HFFc6 (cell line): ENCODE measurements at places on chromosomes 7 and 10.

DNA sequence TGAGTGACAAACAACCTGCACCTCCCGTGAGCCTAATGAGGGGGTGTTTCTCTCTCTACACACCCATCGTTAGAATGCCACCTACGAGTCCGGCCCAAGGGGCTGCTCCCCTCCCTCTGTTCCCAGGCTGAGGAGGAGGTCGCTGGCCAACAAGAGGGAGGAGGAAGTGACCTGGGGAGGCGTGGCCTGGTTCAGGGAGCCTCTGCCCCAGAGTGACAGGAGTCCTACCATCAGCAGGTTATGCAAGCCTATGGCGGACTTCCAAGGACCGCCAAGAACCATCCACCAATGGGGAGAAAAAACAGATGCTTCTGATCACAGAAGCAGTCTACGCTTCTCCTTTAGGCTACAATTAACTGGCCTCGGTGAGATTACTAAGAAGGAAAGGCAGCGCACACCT, 12.3 kb upstream of the EGFR start:
- no peak for DNase-seq

GRCh38 chr10:84588971-84589370, 260.6 kb downstream of the CCSER2 start:
- no peak for DNase-seq

DNA sequence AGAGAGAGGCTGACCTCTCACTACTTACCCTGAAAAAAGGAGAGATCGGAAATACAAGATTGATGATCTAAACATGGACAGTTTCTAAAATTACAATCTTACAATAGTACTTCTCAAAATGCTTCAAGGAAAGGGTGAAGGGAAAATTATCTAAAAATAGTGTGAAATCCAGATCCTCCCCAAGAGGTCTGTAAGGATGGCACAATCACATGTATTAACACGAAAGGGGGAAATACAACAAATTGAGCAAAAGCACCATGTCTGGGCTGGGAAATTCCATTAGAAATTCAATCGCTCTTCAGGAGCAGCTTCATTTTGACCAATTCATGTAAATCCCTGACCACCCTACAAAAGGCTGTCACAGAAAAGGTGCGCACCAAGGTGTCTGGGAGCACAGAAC, 67.0 kb downstream of the PKD1L1 start:
- DNase-seq: no peak

- DNase-seq: no peak
Observed at GRCh38 chr7:121139427-121139826, 150.9 kb downstream of the CPED1 start.

- no peak for DNase-seq
Observed at GRCh38 chr7:30650421-30650808, 31.8 kb downstream of the CRHR2 start.

GRCh38 chr7:102951839-102952238, 39.0 kb downstream of the LRRC17 start:
- no peak for DNase-seq

- no peak for DNase-seq
Observed at GRCh38 chr10:48556065-48556464, 48.8 kb downstream of the ARHGAP22 start.

- DNase-seq: no peak
Observed at GRCh38 chr7:136950331-136950730, 81.9 kb downstream of the CHRM2 start.

- DNase-seq: no peak
Observed at GRCh38 chr7:41882745-41883420, 180.0 kb upstream of the INHBA start.

DNA sequence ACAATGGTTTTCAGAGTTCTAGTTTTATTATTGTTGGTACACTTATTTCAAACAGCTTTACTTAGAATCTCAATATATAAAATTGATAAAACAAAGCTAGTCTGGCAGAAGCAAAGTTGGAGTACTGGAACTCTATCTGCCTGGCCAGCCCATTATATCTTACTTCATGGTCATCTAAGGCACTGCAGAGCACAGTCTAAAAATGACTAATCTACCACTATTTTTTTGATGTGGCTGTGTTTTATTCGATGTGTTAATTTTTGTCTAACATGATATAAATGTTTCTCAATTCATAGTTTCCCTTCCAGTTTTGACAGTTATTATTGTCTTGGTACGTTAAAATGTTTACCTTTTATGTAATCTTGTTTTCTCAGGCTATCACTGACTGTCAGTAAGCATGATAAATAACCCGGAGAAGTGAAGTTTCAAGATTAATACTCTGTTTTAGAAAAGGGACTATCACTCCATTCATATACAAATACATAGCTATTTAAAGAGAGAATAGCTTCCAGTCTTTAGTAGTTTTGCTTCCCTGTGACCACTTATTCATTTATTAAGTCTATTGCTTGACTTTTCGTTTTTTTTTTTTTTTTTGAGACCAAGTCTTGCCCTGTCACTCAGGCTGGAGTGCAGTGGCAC, 60.6 kb upstream of the CSTF2T start:
- DNase-seq: no peak

GRCh38 chr7:75870557-75871161, 8.2 kb upstream of the RHBDD2 start:
- no peak for DNase-seq

DNA sequence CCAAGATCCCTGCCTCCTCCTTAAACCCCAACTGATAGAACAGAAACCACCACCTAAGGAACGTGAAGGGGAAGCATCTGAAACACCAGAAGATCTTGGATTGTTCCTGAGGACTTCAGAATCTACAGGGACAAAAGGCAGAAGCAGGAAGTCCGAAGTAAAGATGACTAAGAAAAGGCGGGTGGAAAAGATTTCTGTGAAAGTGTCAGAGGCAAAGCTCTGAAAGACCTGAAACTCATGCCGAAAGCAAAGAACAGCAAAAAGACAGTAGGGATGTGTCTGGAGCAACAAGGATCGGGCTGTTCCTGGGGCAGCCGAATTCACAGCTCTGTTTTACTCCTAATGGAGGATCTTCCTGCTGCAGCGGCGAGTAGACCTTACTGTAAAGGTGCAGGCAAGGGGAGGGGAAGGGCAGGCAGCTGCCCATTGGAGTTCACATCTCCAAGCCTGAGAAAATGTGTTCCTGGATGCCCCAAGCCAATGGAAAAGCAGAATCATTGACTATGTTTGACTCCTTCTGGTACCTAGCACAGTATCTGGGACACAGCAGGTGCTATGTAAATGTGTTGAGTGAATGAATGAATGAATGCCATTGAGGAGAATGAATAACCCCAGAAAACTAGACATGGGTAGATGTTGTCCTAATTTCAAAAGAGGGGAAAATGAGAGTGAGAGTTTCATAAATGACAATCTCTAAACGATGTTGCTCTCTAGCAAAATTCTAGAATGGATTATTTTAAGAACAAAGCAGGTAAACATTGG, 40.4 kb downstream of the PDIA4 start:
- peak; percentile 33 for DNase-seq

DNA sequence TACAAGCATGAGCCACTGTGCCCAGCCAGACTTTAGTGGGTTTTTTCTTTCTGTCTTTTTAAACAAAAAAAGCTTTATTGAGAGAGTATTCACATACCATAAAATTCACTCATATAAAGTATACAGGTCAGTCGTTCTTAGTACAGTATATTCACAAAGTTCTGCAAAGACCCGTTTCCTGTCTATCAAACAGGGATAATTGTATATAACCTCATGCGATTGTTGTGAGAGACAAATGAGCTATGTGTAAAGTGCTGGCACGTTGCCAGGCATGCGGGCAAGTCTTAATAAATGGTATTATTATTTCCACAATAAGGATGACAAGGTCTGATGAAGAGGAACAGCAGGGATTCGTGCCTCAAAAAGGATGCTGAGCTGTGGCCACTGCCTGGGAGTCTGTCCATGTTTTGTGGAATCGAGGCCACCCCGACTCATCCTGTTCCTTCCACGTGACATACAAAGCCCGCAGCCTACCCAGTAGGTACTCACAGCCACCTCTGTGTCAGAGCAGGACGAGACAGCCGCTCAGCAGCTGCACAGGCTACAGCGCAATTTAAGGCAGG, 51.6 kb downstream of the SMKR1 start:
- DNase-seq: peak; percentile 62

DNA sequence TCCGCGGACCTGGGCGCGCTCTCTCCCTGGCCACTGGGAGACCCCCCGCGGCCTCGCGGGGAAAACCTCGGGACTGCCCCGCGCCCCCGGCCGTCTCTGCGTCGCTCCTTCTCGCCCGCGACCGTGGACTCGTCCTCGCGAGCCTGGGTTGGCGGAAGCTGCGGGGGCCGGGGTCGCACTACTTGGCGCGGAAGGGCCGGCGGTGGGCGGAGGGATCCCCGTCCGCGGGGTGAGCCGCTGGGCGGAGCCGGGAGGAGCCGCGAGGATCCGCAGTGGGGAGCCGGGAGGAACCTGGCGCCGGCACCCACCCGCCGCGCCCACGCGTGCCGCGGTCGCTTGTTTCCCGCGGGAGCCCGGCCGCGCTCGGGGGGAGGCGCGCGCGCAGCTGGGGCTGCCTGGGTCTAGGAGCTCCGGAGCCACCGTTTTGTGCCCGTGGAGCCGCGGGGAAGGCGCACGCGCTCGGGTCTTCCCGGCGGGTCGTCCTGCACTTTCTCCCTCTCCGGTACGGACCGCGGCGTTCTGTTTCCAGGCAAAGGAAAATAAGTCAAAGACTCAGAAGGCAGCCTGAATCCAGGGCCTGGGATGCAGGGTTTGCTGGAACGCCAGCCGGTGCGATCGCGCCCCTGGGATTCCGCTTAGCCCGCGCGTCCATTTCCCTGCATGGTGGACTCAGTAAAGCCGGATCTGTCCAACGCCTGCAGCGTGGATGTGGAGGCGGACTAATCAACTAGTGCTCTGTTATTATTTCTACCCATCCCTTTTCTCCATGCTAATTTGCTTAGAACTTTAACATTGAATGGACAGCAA, 28.7 kb upstream of the KMT2C start:
- DNase-seq: peak; percentile 69

GRCh38 chr7:36635091-36635490, 89.2 kb downstream of the AOAH start:
- no peak for DNase-seq

GRCh38 chr7:3455806-3456595, 154.9 kb downstream of the SDK1 start:
- no peak for DNase-seq

DNA sequence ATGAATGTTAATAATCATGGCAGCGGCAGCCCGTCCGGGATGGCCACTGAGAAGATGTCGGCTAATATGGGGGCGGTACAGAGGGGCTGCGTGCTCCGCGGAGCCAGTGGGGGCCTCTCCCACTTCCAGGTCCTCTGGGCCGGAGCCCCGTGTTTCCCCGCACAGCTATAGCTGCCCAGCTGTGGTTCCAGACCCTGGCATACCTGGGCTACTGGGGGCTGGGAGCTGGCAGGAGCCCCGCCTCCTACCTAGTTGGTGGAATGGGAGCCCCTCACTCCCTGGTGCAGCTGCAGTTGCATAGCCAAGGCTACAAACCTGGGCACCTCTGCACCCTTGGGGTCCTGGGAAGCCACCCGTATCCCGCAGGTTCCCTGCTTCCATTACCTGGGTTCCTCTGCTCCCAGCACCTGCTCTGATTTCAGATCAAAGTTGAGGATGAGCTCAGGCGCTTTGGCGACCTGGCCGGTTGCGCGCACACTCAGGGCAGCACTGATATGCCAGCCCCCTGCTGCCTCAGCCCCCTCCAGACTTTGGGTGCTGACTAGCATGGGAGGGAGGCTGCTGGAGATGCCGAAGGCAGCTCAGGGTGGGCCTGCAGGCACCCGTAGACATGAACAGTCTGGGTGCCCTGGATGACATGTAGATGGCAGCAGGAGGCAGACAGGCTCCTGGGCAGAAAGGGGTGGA, 236.5 kb upstream of the SEMA3D start:
- no peak for DNase-seq

DNA sequence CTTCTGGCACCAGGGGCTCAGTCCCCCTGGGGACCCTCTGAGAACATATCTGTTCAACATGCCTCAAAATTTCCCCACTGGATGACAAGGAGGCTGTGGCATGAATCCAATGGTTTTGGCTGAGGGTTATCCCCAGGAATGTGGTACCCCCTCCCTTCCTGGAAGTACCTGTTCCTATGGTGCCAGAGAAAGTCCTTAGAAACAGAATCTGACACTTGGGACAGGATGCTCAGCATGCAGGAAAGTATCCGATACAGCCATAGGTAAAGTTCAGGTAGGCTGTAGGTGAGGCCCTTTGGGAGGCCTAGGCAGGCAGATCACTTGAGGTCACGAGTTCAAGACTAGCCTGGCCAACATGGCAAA, 42.7 kb upstream of the A1CF start:
- DNase-seq: no peak

DNA sequence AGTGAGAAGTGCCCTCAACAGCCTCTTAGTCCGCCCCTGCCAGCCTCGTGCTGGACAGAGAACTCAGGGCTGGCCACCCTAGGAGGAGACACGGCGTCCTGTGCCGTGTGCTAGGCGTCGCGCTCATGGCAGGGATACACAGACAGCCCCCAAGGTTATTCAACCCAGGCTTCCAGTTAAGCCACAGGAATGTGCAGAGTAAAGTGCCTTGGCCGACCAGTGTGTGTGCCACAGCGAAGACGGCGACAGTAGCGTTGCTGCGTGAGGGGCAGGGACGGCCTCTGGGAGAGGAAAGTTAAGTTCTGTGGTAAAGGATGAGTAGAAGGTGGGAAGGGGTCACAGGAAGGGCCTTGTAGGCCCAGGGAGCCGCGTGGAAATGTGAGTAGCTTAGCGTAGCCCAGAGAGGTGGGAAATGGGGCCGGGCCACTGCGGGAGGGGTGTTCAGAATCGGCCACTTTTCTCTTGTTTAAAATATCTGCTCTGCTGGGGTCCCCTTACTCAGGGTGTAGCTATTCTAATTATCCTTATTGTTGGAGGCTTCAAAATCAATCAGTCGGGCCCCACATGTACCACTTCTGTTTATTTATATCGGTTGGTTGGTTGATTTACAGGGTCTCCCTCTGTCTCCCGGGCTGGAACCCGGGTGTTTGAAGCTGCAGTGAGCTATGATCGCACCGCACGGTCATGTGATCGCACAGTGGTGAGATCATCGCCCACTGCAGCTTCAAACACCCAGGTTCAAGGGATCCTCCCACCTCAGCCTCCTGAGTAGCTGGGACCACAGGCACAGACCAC, 24.5 kb downstream of the TMEM120A start:
- no peak for DNase-seq

- no peak for DNase-seq
Observed at GRCh38 chr10:68092512-68092911, 16.8 kb upstream of the MYPN start.

DNA sequence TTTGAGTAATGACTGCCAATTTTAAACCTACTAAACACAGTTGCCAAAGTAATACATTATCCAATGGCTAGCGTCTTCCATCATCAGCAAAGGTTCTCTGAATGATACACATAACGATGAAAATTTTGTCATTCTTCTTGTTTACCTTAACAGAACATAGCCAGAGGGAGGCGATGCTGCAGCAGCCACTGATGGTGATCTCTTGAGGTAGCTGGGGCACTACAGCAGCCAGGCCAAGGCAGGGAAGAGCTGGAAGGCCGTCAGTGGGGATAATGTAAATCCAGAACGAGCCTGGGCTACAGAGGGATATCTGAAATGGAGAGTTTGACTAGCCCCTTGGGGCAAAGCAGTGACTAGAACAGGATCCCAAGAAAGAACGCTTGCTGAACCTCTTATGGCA, 38.8 kb downstream of the PRPS1L1 start:
- no peak for DNase-seq

GRCh38 chr10:103193820-103194529, 903 bp upstream of the NT5C2 start:
- no peak for DNase-seq

- no peak for DNase-seq
Observed at GRCh38 chr7:54972733-54973294, 46.0 kb upstream of the EGFR start.

- DNase-seq: no peak
Observed at GRCh38 chr10:107340326-107340725, 175.8 kb upstream of the SORCS1 start.
